ENCODE measurements at places on chromosomes 1 and 21.

DNA sequence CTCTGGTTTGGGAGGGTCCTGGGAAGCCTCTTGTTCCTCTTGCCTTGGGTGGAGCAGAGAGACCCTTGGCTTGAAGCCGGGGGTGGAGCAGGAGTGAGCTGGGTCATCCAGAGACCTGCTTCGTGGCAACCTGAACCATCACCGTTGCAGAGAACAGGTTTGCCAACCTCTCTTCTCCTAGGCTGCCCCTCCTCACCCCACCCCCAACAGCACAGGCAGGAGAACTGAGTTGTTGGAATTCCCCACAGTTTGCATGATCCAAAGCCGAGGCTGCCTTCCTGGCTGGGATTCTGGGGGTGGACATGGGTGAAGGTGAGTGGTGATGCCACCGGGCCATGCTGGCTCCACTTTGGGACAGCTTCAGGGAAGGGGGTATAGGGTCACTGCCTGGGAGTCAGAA, 2.2 kb downstream of the WNT4 start:
- DNase-seq: no peak

GRCh38 chr1:1752636-1753606, 25.3 kb downstream of the NADK start:
- no peak for DNase-seq

GRCh38 chr21:42219606-42220137, 732 bp downstream of the ABCG1 start:
- DNase-seq: peak; percentile 34

- no peak for DNase-seq
Measured at GRCh38 chr1:17273096-17273495, 24.2 kb downstream of the PADI3 start.

DNA sequence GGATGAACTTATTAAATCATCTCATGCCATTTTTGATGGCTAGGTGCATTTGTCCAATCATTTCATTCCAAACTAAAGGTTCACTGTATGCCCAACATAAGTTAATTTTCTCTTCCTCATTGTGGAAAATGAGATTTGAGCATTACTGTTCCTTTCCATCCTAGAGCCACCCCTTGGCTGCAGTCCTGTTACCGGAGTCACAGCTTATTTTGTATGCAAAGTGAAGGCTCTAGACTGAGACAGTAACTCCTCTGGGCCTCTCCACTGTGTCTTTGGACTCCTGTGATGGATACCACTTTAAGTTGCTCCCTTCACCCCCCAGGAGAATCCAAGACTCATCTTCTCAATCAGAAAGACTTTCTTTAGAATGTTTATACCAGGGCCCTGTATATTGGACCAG, 59.7 kb downstream of the FGGY start:
- no peak for DNase-seq

GRCh38 chr1:198798923-198799386, 160.1 kb downstream of the PTPRC start:
- no peak for DNase-seq

- DNase-seq: no peak
Measured at GRCh38 chr1:119718972-119719371, 7.2 kb downstream of the PHGDH start.

GRCh38 chr1:47191940-47192457, 2.2 kb upstream of the PDZK1IP1 start:
- no peak for DNase-seq

DNA sequence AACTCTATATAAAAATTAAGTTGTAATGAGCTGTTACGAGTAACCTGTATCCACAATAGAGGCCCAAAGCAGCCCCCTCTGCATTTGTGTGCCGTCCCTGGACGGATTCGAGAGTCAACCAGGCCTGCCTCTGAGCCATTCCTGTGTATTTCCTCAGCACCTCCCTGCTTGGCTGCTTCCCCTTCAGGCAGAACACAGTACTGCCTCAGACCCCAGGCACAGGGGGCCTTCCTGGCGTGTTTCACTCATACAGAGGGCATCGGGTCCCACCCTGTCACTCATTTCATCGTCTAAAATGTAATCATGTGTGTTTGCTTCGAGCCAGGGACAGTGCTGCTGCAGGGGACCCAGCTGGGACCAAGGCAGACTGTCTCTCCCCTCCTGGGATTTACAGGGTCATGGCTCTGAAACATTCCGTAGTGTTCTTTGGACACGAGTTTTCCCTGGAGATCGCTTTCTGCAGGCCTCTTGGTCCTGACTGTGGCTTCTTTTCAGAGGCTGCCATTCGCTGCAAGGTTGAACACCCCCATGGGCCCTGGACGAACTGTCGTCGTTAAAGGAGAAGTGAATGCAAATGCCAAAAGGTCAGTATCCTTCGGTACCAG, 19.4 kb downstream of the LGALS8 start:
- DNase-seq: no peak

- DNase-seq: no peak
Measured at GRCh38 chr1:67159233-67159632, 7.0 kb upstream of the IL23R start.

DNA sequence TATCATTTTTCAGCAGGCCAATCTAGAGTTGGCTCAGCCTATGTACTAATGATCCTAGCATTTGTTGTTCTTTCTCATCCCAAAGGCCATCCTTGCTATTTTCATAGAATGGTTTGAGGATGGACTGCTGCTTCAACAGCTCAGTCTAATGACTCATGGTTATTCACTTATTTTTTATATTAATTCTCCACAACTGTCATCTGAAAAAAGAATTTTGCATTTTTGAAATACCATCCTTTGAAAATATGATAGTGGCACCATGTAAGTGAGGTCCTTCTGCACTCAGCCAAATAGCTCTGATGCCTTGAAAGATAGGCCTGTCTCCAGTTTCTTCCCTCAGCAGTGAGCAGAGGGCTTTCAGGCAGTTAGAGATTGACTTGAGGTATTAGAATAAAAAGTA, 377.5 kb downstream of the LMO4 start:
- DNase-seq: no peak

- DNase-seq: no peak
Measured at GRCh38 chr1:103948526-103948925, 198.8 kb downstream of the AMY1C start.

DNA sequence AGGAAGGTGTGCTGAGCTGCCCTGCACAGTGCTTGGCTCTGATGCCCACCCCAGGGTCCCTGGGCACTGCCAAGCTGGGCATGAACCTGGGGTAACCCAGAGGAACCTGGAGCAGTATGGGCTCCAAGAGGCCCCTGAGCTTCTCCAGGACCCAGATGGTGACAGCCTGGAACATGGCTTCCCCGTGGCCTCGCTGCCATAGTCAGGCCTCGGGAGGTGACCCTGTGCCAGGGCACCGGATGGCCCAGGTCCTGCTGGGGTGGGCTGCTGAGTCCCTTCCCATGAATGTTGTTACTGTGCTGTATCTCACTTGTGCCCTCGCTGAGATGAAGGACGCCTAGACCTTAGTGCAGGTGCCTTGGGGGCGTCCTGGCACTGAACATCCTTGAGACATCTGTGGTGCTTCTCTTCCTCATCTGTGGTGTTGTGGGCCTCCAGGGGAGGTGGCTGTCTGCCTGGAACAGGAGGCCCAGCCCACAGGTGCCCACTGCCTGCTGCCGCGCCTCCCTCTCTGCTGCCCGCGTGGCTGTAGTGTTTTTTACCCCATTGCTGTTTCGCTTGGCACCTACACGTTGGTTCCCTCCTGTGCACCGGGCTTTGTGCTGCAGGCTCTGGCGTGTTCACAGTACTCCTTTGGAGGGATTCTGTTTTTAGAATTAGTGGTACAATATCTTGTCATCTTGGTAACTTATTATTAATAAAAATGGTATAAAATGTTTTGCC, 160.3 kb downstream of the PCBP3 start:
- no peak for DNase-seq

DNA sequence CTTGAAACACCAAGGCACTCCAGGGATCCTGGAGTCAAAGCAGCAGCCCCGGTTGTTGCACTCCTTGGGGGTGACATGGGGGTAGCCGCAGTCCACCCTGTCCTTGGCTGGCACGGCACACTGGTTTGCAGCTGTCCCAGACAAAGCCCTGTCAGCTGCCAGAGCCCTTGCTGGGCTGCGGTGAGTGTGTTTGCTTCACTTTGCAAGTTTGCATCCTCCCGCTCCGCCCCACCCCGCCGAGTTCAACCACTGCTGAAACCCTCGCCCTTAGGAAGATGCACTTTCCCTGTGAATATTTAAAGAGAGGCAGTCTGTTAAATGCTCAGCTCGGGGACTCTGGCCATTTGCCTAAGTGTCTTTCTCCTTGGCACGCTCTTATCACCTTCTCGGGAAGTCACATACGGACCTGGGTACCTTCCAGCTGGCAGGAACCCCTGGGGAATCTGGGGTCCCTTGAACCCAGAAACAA, 1.7 kb downstream of the TFF3 start:
- no peak for DNase-seq

- DNase-seq: no peak
Measured at GRCh38 chr1:167423684-167424619, 94.4 kb downstream of the CD247 start.
